ENCODE measurements at places on chromosomes 6 and 20.

DNA sequence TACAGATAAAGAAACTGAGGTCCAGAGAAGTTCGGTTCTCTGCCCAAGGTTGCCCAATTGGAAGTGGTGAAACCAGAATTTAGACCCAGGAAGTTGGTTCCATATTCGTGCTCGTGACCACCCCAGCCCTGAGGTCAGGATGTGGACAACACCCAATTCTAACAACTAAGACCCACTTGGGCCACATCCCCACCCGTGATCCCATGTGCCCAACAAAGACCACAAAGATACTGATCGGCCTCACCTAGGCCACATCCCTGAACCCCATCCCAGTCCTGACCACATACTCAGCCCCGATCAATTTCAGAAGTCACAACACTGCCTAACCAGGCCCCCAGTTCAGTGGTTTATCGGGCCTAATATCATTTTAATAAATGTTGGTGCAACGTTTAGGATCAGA is 138.4 kb downstream of the PREX1 start:
- DNase-seq, result no peak

DNA sequence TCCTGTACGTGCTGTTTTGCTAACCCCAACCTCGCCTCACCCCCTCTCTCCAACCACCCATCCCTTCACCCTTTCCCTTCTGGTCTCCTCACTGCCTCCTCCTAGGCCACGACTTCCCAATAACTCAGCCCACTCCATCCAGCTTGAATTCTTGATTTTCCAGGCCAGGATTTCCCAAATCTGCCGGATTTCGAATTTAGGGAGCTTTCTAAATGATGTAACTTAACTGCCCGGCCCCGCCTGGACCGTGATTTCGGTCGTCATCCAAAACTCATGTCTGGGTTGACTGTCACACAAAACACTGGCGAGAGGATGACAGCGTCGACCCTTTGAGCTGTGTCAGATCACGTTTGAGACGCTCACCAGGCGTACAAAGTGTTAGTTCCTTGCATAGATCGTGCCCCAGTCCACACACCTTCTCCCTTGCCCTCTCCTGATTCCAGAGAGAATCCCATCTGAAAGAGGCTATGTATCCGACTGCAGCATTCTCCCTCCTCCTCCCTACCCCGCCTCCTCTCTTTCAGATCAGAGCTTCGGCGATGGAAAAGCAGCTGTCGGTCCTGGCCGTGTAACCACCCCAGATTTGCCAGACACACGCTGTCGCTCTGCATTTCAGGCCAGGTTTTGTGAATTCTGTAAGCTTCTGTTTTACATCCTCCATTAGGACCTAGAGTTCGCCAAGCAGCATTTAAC is 168.2 kb downstream of the GPX5 start:
- no peak for DNase-seq

- no peak for DNase-seq
These were observed 11.6 kb downstream of the YWHAB start for GRCh38 chr20:44897133-44897532.

- no peak for DNase-seq
These were observed 165.7 kb downstream of the ZNF217 start for GRCh38 chr20:53427951-53428350.

DNA sequence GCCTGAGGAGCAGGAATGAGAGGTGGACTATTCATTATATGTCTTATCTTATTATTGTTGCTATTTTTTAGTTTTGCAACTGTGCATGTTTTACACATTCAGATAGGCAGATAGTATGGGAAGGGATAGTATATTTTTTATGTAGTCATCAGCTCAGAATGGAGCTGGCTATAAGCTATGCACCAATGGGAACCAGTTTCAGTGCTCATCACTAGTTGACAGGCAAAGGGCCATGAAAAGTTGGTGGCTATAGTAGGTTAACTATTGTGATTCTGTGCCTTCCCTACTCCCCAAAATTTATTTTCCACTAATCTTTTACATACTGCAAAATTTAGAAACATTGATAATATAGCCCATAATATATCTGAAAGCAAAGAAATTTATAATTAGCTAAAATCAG is 5.3 kb upstream of the UBD start:
- no peak for DNase-seq

DNA sequence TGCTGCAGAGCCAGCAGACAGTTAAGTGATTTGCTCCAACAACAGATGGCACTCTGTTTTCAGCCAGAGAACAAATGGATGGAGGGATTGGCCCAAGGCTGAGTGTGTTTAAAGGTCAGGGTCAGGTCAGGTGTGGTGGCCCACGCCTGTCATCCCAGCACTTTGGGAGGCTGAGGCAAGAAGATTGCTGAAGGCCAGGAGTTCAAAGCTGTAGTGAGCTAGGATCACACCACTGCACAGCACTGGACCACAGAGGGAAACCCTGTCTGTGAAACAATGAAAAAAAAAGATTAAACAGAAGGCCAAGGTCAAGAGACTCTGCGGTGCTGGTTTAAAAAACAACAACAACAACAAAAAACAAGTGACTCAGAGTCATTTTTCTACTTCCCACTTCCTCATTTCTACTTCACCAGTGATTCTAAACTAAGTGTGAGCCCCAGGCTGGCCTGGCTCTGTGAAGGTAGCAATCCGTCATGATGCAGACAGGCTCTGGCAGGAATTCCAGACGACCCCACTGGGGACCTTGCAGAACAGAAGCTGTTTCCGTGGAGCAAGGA is 42.5 kb upstream of the ARMC2 start:
- DNase-seq, result no peak

- no peak for DNase-seq
These were observed 291.6 kb downstream of the SOX4 start for GRCh38 chr6:21885111-21885510.

Data from stimulated activated CD4-positive, alpha-beta T cell treated with anti-CD3 and anti-CD28 coated beads, Interleukin-4, amount 100 ng/mL, for 24 hours (primary cell).